ENCODE measurements at places on chromosomes 2 and 18.
A peak's percentile ranks its signal among the peaks of the same experiment; 100 is the strongest.

DNA sequence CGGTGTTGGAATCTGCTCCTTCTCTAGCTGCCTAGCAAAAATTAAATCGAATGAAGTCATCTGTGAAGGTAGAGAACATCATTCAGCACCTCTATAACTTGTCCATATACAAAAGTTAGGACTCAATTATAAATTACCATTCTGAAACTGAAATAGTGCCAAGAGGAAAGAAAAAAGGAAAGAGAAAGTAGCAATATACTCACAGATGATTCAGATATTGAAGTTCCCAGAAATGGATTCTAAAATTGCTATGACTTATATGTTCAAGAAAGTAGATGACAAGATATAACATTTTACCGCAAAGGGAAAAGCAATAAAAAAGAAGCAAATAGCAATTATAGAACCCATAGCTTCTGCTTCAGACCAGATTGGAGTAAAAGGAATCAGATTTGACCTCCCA, 333.6 kb upstream of the GYPC start:
- no peak for DNase-seq

DNA sequence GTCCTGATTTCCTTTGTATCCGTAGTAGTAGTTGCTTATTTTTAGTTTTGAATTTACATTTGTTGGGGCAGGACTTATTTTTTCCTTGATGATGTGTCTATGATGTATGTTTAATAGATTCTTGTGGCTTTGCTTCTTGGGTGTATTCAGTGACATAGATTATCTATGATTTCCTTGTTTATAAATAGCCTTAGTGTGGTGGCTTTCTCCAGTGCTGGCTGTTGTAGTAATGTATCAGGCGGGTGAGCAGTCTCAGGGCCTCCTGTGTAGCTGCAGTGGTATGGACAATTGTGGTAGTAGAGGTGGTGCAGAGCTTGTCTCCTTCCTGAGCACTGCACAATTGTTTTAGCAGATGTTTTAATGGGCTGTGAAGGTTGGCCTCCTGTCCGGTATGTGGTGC, 60.5 kb downstream of the SMCHD1 start:
- DNase-seq: no peak

- no peak for DNase-seq
These were observed 86.0 kb upstream of the SNTG2 start for GRCh38 chr2:864501-865106.

DNA sequence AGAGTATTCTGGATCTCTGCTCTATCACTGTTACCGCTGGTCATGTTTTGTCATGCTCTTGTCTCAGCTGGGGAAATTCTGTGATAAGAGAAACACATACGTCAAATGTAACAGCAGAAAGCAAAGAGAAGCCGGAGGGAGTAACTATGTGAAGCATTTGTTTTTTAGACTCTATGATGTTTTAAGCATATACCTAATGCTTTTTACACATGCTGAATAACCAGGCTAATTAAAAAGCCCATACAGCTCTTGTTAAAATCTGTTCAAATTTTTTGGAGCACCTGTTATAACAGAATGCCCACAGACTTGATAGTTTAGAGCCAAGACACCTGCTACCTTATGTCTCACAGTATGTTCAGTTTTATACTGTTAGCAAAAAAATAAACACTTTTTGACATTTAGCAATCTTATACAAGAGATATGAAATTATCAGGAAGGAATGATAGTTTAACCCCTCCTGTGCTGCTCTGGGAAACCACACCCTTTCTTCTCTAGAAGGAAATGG, 92.3 kb upstream of the TANK start:
- no peak for DNase-seq

DNA sequence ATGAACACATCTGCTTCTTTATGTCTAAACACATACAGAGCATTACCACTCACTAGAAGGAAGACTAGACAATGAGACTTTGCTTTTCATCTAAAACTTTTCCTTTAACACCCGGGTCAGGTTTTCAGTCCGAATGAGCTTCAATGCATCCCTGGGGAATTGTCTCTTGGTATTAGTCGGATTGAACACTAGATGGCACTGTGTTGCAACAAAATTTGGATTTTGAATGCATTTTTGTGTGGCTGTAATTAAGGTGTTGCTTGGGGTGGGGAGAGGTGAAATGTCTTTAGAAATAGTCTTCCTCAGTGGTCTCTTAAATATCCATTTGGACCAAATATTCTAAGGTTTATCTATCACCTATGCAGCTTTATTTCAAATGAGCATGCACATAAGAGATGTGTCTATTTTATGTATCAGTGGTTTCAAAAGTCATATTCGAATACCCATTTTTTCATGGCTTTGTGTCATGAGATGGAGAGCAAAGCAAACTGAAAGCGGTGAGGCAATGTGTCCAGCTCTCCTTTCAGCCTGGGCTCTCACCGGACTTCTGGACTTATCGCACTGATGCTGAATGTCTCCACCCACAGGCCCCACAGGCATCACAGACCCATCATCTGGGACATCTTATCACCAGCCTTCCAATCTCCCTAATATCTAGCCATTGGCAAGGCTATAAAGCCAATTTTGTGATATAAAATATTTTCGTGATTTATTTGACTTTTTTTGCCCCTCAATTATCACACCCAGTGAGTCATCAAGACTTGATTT, 510.3 kb downstream of the RNF144A start:
- peak; percentile 43 for DNase-seq

GRCh38 chr18:5746844-5747243, 148.5 kb downstream of the TMEM200C start:
- DNase-seq: no peak

GRCh38 chr2:135662088-135662487, 79.6 kb upstream of the UBXN4 start:
- no peak for DNase-seq

- DNase-seq: no peak
These were observed 65.0 kb downstream of the PPP4R1 start for GRCh38 chr18:9549405-9549804.

- DNase-seq: no peak
These were observed 222.1 kb upstream of the SMAD2 start for GRCh38 chr18:48152549-48152948.

All from CD4-positive, alpha-beta T cell (primary cell).